ENCODE measurements at places on chromosomes 2 and 18.

DNA sequence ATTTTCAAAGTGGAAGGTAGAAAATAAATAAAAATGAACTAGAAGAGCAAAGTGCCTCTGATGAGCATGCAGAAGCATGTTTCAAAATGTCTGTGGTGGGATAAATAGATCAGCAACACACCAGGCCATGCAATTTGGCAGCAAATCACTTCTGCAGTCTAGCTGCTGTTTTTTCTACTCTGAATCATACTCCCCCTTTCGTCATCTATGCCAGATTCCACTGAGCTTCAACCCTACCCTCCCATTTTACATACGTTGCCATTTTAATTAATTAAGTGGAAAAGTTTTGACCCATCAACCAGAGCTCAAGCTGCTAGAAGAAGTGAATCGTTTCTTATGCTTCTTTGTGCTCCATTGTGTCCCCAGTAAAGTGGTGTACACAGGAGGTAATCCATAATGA lies 79.3 kb downstream of the NRXN1 start:
- DNase-seq = no peak

GRCh38 chr2:3039188-3040065 lies 338.2 kb downstream of the EIPR1 start:
- no peak for DNase-seq

GRCh38 chr2:53787614-53788289 lies 908 bp downstream of the ERLEC1 start:
- no peak for DNase-seq

DNA sequence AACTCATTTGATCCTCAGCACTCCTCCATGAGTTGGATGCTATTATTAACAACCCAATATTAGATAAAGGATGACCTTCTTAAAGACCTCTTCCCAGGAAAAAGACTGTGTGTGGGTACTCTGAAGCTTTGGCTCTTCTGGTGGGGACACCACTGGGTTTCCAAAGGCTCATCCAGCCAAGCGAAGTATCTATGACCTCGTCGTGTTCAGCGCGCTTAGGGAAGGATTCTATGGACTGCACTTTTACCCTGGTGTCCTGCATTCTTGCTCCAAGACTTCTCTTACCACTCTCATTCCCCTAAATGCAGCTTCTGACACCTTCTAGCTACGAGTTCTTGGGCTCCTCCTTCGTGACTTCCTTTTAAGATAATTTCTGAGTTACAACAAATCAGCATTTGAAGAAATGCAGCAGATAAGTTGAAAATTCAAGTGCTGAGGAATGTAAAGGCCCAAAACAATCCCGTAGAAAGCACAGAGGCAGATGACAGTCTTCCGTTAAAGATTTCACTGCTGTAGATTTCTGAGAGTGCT lies 673 bp upstream of the HNMT start:
- no peak for DNase-seq

- DNase-seq = no peak
Observed at GRCh38 chr18:7901657-7902056, 334.5 kb downstream of the PTPRM start.

GRCh38 chr2:60706021-60706420 lies 50.0 kb upstream of the PAPOLG start:
- no peak for DNase-seq

DNA sequence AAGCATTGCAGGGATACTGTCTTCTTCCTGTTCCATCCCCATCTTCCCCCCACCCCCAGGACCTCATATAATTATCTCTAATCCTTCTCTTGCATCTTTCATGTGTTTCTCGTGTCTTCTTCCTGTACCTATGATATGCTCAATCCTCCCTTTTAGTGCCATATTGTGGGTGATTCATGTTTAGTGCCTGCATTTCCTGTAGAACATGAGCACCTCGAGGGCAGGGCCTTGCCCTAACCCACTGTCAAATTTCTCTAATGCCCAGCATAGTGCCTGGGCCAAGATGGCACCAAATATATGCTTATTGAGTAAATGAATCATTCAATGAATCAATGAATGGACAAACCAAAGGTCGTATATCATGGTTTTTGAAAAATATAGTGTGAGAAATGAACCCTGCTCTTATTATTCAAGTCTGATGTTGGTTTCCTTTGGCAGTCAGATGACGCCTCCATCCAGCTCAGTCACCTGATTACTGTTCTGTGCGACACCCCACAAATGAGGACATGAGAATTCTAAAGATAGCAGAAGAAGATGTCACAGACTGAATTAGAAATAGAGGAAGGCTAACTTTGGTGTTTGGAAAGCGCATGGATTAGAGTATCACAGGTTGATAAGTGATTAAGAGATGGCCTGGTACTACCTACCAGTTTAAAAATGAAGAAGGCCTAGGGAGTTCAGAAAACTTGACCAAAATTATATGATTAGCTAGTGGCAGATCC lies 278.4 kb downstream of the PRKCE start:
- no peak for DNase-seq

- DNase-seq = no peak
Observed at GRCh38 chr18:48320639-48320945, 88.6 kb downstream of the ZBTB7C start.

GRCh38 chr2:226728996-226729395 lies 70.6 kb downstream of the IRS1 start:
- DNase-seq = no peak

DNA sequence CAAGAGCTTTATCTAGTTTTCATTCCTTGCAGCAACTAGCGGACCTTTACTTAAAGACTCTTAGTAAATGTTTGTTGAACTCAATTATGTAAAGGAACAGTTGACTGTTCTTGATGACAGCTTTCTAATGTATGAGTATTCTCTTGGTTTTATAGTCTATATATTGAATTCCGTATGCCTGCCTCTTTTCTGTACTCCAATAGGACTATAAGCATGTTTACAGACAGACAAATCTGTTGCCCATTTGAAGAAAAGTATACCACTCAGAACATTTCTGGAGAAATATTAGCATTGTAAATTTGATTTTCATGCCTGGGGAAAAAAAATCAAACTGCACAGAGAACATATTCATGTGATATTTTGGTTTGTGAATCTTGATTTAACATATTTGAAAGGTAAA lies 109.5 kb downstream of the LRRTM1 start:
- no peak for DNase-seq

- DNase-seq = no peak
Observed at GRCh38 chr2:241391892-241392665, 36.0 kb downstream of the FARP2 start.

DNA sequence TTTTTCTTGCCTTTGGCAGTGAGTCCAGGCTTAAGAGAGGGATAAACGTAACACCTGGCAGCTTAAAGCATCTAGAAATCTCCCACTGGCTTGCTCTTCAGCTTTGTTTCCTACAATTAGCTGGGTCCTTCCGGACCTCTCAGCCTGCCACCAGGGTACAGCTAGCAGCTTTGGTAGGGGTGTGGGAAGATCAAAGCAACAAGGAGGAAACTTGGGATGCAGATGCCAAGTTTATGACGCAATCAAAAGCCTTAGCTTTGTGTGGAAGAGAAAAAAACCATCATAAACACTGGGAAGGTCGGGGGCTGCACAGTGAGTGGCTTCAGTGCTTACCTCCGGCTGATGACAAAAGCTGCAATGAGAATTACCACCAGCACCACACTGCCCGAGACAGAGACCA lies 116.9 kb downstream of the EPHA4 start:
- no peak for DNase-seq

- no peak for DNase-seq
Observed at GRCh38 chr2:145411493-145411892, 891.6 kb upstream of the ZEB2 start.

DNA sequence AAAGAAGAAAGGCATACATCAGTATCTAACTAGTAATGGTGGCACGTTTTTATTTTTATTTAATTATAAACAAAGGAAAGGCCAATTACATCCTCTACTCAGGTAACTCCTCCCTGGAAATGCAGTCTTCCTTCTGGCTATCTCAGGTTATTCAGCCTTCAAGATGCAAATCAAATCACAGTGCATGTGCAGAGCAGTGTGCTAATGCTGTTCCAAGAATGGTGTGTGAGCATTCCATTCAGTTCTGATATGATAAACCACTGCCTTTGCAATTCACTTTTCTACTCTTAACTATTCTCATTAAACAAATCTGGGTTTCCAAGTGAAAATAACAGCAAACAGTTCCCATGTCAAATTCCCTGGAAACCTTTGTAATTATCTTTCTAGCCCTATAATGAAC lies 38.4 kb downstream of the SEPTIN10 start:
- no peak for DNase-seq

DNA sequence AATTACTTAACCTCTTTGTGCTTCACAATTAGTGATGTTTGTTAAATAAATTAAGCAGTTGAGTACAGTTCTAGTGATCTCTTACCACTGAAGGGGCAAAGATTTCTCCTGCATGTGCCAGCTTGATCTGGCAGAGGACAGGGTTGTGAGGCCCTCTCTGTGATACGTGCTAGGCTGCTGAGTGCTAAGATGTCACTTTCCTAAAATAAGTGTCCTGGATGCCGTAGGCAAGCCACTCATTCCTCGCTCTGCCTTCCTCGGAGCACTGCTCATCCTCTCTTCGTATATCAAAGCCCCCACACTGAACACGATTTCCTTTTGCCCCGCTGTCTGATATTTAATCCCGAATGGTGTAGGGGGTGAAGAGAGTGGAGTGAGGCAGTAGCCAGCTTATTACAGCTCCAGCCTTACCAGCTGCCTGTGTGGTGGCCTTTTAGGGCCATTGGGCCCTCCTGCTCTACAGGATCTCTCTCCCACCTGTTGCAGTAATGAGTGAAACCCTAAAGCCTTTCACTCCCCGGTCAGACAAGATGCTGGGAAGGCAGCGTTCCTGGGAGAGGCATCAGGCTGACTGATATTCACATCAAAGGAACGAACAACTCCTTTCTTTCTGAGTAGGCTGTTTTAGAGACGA lies 40.5 kb downstream of the PTPRM start:
- no peak for DNase-seq

GRCh38 chr2:239586651-239587310 lies 186.0 kb upstream of the HDAC4 start:
- peak; percentile 30 for DNase-seq

DNA sequence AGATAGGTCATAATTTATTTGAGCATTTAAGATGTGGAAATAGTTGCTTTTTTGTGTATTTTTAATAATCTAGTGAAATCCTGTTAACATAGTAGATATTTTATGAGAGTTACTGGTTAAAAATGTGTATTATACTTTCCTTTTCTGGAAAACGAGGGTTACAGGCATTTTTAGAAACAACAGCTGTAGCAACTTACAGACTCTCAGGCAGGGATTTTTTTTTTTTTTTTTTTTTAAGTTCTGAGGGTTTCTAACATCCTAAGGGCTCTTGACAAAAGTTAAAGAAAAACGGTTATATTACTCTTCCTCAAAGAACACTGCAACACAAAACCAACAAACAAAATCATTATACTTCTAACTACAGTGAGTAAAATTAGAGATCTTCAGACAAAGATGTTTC lies 205.9 kb downstream of the ACKR3 start:
- no peak for DNase-seq

GRCh38 chr2:187297801-187298200 lies 150.3 kb downstream of the CALCRL start:
- DNase-seq = no peak

GRCh38 chr18:76657911-76658470 lies 162.9 kb upstream of the ZNF516 start:
- DNase-seq = no peak

GRCh38 chr18:54672109-54672508 lies 81.1 kb downstream of the DYNAP start:
- no peak for DNase-seq

DNA sequence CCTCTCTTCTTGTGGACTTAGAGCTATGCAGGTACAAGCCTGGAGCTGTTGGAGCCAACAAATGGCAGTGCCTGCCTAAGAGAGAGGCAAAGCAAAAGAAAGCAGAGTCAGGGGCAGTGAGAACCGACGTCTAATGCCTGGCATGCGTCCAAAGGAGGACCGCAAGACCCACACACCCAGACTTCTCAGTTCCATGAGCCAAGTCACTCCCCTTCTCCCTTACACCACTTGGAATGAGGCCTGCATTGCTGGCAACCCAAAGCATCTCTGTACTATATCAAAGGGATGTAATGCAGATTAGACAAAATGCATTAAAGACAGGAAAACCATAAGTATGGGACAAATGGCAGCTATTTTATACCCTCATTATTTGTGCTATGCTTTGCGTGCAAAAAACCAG lies 49.9 kb upstream of the RNU4ATAC start:
- no peak for DNase-seq

DNA sequence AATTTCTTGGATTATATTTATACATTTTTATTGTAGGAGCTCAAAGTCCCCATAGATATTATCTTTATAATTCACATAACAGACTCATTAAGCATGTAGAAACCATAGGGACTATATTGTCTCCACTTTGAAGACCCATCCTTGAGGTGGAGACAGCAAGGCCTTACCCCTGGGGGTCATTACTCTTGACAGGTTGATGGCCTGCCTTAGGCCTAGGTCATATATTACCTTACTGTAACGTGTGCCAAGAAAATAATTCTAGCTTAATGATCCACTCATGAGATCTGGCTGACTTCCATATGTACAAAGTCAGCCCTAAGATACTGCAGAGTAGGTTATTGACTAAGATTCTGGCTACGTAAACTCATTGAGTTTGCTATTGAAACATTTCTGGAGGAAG lies 65.4 kb upstream of the GLS start:
- DNase-seq = no peak

DNA sequence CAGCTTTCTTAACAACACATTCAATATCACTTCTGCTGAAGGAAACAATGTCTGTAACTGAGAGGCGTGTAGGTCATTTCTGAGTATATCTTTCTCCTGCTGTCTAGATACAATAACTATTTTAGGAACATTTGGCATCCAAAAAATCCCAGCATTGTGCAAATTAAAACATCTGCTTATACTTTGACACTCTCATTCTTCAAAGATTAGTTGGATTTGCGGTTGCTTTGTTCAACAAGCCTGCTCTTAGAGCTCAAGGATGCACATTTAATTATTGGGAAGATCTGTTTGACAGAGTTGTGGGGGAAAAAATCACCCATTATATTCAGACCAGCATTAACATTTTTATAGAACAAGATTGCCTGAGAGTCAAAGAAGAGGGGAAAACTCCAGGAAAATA lies 449.5 kb upstream of the HNRNPA3 start:
- no peak for DNase-seq

DNA sequence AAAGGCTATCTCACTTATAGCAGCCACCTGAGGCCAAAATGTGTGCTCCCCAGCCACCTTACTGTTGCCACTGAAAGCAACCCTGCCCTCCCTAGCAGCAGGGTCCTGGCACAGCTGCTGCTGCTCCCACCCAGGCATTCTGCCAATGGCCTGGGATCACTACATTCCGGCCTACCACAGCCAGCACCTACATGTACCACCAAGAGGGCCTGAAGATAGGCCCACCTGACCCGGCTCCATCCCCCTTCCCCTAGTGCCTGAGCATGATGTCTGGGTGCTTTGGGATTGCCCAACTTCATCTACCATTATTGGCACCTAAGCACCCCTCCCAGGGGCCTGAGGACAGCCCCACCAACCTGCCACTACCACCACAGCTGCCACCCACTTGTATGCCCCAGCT lies 34.6 kb upstream of the PAX3 start:
- no peak for DNase-seq

GRCh38 chr2:43842866-43843226 lies 4.1 kb downstream of the ABCG8 start:
- DNase-seq = no peak

GRCh38 chr18:49876536-49876935 lies 63.2 kb upstream of the ACAA2 start:
- no peak for DNase-seq

GRCh38 chr2:209314653-209315052 lies 109.2 kb upstream of the MAP2 start:
- DNase-seq = no peak
